Fibroblast of villous mesenchyme (primary cell): ENCODE measurements at places on chromosomes 7 and 10. TPM values are rescaled to one million over a fixed set of nuclear protein-coding genes. Genes with fewer than 3 reads are reported as not detected.

DNA sequence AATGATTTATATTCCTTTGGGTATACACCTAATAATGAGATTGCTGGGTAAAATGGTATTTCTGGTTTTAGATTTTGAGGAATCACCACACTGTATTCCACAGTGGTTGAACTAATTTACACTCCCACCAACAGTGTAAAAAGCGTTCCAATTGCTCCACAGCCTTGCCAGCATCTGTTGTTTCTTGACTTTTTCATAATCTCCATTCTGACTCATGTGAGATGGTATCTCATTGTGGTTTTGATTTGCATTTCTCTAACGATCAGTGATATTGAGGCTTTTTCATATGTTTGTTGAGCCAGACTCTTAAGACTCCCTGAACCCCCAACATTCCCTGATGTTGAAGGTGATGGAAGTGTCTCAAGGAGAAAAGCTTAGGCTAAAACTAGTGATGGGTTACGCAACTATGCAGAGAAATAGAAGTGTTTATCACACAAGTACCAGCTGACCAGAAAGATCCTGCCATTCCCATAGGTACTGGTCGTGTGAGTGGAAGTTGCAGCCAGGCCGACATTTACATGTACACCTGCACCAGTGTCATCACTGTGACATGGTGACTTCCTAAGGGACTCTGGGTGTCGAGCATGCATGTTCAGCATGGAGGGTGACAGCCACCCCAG lies 711.2 kb upstream of the NRP1 start:
- DNase-seq: peak; percentile 62

DNA sequence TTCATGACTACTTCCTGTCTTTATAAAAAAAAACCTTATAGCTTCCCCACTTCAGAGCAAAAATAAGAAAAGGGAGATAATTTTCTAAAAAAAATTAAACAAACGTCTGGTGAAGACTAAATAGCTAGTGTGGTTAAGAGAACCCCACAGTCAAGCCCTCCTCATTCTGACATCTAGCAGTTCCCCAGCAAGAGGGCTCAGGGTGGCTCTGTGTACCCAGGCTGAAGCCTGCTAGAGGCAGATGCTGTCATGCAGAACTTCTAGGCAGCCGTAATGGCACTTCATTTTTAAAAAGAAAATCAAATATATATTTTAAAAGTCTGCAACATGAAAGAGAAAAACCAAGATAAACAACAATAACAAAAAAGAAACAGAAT lies 223.1 kb upstream of the KLF14 start:
- no peak for DNase-seq

GRCh38 chr7:121797657-121798452 lies 75.1 kb upstream of the PTPRZ1 start:
- no peak for DNase-seq

DNA sequence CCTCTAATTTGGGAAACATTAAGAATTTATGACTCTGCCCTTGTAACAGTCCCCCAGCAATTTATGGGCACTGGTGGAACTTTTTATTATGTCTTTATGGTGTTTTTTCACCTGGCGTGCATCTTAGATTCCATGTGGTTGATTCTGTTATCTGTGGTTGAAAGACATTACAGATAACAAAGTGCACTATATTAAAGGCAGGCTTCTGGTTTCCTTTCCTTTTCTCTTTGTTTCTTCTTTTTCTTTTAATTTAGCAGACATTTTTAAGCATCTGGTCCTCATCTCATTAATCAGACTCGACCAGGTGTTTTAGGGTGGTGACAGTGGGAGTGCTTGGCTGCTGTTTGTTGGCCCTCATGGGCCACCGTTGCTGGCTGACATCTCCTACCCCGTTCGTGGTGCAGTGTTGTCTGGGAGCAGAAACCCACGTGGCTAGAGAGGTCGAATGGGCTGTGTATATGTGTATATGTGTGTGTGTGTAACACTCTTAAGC lies 77.4 kb downstream of the LRMDA start:
- peak; percentile 22 for DNase-seq

- DNase-seq: no peak
Measured at GRCh38 chr10:104074505-104074904, 11.2 kb downstream of the COL17A1 start.

GRCh38 chr7:2016761-2017480 lies 215.8 kb downstream of the MAD1L1 start:
- no peak for DNase-seq

DNA sequence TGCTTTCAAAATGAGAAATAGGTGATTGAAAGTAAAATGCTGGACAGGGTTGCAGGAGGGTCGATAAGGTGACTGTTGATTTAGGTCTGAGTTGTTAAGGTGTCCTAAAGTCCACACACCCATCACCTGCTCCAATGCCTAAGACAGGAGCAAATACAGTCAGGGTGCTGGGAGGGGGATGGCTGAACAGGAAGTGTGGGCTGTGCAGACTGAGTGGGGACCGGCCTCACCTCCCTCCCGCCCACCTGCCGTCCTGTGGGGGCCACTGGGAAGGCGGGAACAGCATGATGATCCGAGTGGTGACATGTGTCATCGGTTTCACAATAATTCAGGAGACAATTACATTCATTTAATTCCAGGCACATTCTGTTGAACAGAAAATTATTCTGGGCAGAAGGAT lies 260.8 kb downstream of the DNAJB6 start:
- DNase-seq: no peak

DNA sequence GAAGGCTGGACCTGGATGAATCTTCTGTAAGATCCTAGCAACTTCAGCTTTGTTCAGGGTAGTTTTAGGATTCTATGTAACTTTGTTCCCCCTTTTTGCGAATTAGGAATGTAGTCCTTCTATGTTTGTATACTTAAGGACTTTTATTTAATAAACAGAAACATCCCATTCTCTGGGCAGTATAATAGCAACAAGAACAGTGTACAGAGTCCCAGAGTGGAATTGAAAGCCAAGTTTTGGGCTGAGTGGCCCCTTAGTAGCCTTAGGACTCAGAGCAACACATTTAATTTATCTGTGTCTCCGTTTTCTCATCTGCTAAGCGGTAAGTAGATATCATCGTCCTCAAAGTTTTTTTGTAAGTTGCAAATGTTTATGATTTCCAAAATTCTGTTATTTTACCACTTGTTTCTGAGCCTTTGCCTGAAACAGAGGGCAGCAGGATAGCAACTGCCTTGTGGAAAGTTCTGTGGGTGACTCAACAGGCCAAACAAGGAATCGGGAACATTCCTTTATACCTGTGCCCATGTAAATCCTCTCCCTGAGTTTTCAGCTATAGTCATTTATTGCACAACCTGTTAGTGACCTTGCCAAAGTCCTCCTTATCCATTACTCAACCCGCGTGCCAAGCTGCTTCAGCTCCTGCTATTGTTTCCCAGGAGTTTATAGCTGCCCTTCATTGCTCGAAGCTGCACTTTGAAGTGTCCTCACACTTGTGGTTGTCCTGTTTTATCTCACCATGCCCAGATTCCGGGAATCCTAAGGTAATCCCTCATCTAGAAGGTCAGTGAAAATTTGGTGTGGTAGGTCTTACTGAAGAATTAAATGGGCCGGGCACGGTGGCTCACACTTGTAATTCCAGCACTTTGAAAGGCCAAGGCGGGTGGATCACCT lies 199.1 kb upstream of the AHR start:
- DNase-seq: peak; percentile 33

- peak; percentile 60 for DNase-seq
Measured at GRCh38 chr10:80382989-80383388, 25.4 kb upstream of the PRXL2A start.

- DNase-seq: peak; percentile 84
Measured at GRCh38 chr7:2202901-2203765, 29.6 kb downstream of the MAD1L1 start.

DNA sequence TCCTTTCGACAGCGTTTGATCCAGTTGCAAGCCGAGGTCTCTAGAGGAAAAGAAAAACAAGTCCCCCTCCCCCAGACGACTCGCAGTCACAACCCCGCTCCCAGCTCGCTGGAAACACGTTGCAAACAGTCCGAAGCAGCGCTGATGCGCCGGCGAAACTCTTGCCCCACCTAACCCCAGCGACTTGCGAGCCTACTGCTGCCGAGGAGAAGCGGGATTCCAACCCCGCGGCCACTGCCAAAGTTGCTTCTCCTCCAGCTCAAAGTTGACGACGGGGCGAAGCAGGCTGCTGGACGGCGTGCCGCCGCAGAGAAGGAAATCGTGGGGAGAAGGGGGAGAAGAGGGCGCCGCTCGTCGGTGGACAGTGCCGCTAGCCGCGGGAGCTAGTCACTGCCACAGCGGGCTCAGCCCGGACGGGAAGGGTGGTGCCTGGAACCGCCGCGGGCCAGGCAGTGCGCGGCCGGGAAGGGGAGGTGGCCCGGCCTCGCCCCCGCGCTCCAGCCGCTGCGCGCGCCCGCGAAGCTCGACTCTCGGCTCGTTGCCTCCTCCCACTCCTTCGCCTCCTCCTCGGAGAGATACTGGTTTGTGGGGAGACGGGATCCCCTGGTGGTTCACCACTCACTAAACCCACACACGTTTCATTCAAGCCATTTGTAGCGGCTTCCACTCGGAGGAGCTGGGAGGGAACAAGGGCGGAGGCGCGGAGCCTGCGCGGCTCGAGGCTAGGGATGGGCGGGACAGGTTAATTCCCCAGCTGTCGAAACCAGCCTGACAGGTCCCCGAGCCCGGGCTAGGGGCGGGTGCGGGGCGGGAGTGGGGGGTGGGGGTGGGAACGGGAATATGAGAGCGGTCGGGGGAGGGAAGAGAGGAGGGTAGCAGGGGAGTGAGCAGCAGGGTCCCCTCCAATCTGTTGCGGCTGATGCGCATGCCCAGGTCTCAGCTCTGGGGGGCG lies at the start of gene GPR37:
TSS of gene GPR37 (minus strand) at position 392 of the 952 bp plus-strand sequence. CDS start 816 bp downstream, outside the sequence.
- peak; percentile 83 for DNase-seq

- no peak for DNase-seq
Measured at GRCh38 chr10:71134732-71135211, 77.6 kb upstream of the UNC5B start.

- DNase-seq: no peak
Measured at GRCh38 chr10:44946205-44946604, 13.4 kb upstream of the RASSF4 start.

DNA sequence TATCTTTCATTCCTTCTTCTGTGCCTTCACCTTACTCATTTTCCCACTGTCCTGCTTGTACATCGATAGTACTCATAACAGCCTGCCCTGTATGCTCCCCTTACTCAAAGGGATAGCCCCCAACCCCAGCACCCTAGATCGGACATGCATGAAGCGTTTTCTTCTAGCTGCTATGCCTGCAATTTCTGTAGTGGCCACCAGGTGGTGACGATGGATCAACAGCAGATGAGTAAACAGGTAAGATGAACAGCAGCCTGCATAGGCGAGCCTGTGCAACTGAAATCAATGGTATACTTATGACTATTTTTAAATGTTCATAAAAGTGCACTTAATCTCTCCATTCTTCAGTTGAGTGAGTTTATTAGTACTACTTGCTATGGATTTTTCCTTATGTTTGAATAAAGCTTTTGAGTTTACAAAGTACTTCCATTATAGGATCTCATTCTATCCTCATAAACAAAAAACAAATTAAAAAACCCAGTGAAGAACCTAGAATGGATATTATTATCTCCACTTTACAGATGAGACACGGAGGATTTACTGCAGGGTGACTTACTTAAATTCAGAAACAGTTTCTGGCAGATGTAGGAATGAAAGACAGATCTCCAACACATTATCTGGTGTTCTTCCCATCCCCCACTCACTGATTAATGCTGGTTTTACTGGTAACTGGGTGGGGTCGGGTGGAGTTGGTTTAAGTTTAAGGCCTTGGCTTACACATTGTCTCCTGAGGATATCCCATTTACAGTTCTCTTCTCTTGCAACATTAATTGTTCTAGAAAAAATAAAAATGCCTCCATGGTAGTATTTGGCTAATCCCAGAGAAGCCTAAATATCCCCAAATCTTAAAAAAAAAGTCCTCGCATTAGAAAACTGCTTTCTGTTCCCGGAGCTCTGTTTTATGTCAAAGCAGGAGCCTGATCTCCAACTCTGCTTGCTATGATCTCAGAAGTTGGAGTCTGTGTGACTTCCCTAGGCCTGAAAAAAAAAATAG lies 222.1 kb downstream of the GLI3 start:
- peak; percentile 56 for DNase-seq

DNA sequence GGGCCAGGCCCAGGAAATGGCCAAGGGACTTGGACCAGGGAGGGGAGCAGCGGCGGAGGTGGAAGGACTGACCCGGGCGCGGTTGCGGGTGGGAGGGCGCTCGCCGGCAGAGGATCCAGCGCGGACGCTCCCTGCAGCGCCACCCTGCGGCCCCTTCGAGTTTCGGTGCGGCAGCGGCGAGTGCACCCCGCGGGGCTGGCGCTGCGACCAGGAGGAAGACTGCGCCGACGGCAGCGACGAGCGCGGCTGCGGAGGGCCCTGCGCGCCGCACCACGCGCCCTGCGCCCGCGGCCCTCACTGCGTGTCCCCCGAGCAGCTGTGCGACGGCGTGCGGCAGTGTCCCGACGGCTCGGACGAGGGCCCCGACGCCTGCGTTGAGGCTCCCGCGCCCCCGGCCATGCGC lies 16.8 kb upstream of the ZNF467 start:
- DNase-seq: peak; percentile 10

- no peak for DNase-seq
Measured at GRCh38 chr7:24026351-24026750, 257.6 kb upstream of the NPY start.

DNA sequence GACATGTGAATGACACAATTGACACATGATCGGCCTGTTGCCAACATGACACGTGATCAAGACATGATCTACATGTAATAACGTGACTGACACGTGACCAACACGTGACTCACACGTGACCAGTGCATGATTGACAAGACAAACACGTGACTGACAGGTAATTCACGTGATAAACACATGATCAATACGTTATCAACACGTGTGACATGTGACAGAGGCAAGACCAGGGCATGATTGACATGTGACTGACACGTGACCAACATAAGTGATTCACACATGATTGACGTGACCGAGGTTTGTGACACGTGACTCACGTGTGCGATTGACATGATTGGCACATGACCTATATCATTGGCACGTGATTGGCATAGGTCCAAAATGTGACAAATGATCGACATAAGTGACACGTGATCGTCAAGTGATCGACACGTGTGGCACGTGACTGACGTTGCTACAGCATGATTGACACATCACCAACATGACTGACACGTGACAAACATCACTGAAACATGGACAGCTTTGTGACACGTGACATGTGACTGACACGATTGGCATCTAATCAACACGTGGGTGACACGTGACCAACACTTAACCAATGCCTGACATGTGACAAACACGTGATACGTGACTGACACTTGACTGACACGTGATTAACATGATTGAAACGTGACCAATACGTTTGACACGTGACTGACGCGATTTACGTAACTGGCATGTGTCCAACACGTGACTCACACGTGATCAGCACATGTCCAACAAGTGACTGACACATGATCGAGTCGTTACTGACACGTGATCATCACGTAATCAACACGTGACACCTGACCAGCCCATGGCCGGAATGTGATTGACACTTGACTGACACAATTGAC lies 23.0 kb downstream of the CRPPA start:
- no peak for DNase-seq

The ACSM6 gene
- not detected in 2 replicates for total RNA-seq

The PRSS2 gene
- not detected in 2 replicates for total RNA-seq

The CPA2 gene
- 0.32 TPM in 1 of 2 replicates, not detected in the other for total RNA-seq

The DNAH11 gene
- total RNA-seq: under 0.01 TPM in 2 replicates

The GLUD1 gene
- total RNA-seq: 182 and 219 TPM in 2 replicates

The TMEM176A gene
- under 0.01 TPM in 1 of 2 replicates, not detected in the other for total RNA-seq

The BMPER gene
- 5.8 and 7.8 TPM in 2 replicates for total RNA-seq

The IGF2BP3 gene
- 9.1 and 12.2 TPM in 2 replicates for total RNA-seq
